ENCODE measurements at places on chromosomes 7 and 10.

DNA sequence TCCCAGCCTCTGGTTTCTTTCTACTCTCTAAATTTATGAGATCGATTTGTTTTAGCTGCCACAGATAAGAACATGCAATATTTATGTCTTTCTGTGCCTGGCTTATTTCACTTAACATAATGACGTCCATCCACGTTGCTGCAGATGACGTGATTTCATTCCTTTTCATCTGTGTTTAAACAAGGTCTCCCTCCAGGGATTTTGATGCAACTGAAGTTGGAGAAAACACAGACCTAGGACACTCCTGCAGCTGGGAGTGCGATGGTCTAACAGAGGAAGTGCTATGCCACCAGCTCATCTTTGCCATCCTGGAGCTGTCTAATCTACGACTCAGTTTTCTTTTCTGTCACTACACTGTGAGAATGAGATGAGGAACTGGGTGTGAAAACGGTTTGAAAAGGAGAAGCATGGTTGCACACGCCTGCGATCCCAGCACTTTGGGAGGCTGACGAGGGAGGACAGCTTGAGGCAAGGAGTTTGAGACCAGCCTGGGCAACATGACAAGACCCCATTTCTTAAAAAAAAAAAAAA is 1.5 kb upstream of the KCTD7 start:
- no peak for DNase-seq
- H3K36me3 ChIP-seq: no peaks in the 10 kb centered on the region
- peaks cover 33% of the 10 kb centered on the region for H3K4me1 ChIP-seq
- no peak overlapping the region for H3K27ac ChIP-seq
- no peaks in the 10 kb centered on the region for H3K27me3 ChIP-seq

DNA sequence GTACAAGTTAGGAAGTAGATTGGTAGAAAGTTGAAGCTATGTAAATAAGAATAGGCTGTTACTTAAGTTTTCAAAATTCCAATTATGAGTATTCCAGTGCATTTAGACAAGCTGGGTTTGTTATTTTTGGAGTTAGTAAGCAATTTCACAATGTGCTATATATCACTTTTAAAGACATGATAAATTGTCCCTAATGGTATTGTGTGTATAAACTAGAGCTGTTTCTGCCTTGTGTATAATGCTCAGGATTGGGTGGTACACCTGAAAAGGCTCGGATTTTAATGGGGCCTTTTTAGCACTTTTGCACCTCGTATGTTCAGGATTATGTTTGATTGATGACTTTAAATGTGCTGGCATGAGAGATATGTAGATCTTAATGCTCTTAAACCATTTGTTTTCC is 175.8 kb downstream of the VTI1A start:
- no peak overlapping the region for H3K27ac ChIP-seq
- no peaks in the 10 kb centered on the region for H3K27me3 ChIP-seq
- no peak overlapping the region for H3K4me3 ChIP-seq
- no peak for DNase-seq
- no peaks in the 10 kb centered on the region for H3K4me1 ChIP-seq
- H3K36me3 ChIP-seq: peaks cover 5% of the 10 kb centered on the region

- H3K27ac ChIP-seq: no peak overlapping the region
- H3K4me3 ChIP-seq: no peak overlapping the region
- DNase-seq: no peak
- no peaks in the 10 kb centered on the region for H3K36me3 ChIP-seq
Observed at GRCh38 chr10:105950410-105950809, 1214.1 kb downstream of the SORCS1 start.

- peaks cover 65% of the 10 kb centered on the region for H3K27me3 ChIP-seq
- no peak overlapping the region for H3K27ac ChIP-seq
- no peaks in the 10 kb centered on the region for H3K4me1 ChIP-seq
- no peaks in the 10 kb centered on the region for H3K36me3 ChIP-seq
- DNase-seq: no peak
Observed at GRCh38 chr7:104804696-104805095, 209.3 kb upstream of the KMT2E start.

- peaks cover 2% of the 10 kb centered on the region for H3K4me1 ChIP-seq
- peaks cover 4% of the 10 kb centered on the region for H3K27me3 ChIP-seq
- no peak overlapping the region for H3K4me3 ChIP-seq
- DNase-seq: no peak
- H3K36me3 ChIP-seq: no peaks in the 10 kb centered on the region
- no peak overlapping the region for H3K27ac ChIP-seq
Observed at GRCh38 chr10:123421461-123421860, 244.7 kb upstream of the GPR26 start.

GRCh38 chr7:128069373-128070364 is 38.4 kb upstream of the LRRC4 start:
- H3K4me1 ChIP-seq: peaks cover 11% of the 10 kb centered on the region
- H3K36me3 ChIP-seq: peaks cover 2% of the 10 kb centered on the region
- H3K4me3 ChIP-seq: no peak overlapping the region
- no peak for DNase-seq

DNA sequence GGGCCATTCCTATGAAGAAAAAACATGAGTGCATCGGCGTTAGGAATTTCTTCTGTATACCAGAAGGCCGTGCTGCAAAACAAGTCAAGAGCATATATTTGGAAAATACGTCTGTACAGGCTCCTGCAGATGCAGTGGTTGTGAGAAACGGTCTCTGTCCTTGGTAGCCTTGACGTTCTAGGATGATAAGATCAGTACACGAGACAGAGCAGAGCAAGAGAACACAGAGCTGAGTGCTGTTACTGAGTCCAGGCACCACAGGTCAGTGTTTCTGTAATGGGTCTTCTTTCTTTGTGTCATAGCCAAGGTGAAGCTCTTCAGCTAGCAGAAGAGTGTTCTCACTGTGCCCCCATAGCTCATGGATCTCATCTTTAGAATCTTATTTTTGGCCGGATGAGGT is 62.8 kb downstream of the WDR37 start:
- no peaks in the 10 kb centered on the region for H3K27me3 ChIP-seq
- H3K27ac ChIP-seq: peak overlapping the region; percentile 41
- DNase-seq: no peak
- H3K4me1 ChIP-seq: peaks cover 11% of the 10 kb centered on the region

GRCh38 chr10:14670551-14671240 is 104.0 kb downstream of the FAM107B start:
- H3K36me3 ChIP-seq: no peaks in the 10 kb centered on the region
- peaks cover 9% of the 10 kb centered on the region for H3K27me3 ChIP-seq
- H3K4me3 ChIP-seq: no peak overlapping the region
- H3K27ac ChIP-seq: no peak overlapping the region
- H3K4me1 ChIP-seq: peaks cover 16% of the 10 kb centered on the region

DNA sequence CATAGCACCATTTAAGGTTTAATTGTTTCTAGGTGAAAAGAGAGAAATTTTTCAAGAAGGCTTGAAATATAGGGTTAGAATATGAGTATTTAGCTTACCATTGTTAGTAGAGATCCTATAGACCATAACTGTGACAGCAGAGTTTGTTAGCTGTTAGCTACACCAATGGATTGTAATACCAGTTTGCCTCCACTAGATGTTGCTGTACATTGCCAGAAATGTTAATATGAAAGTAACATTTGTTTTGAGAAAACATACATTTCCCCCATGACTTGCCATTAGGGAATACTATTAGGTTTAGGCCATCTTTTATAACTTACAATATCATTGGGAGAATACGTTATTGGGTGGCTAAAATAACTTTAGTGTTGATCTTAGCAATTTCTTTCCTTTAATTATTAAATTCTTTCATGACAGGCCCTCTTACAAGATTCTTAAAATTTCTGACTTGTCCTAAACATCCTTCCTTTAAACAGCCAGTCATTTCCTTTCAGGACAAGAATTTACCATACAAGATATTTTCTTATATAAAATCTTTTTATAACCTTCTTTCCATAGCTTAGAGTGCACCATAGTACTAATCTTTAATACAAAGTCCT is 39.5 kb downstream of the ZNF117 start:
- H3K36me3 ChIP-seq: no peaks in the 10 kb centered on the region
- DNase-seq: no peak
- no peak overlapping the region for H3K4me3 ChIP-seq
